Activated B cell treated with CpG ODN at 0.5 μM for 24 hours (primary cell): ENCODE measurements at places on chromosomes 7 and 10. TPM values are rescaled to one million over a fixed set of nuclear protein-coding genes. Genes with fewer than 3 reads are reported as not detected.

- no peak for DNase-seq
Observed at GRCh38 chr10:103507235-103508191, 14.0 kb downstream of the NEURL1 start.

- no peak for DNase-seq
Observed at GRCh38 chr10:109823196-109823595, 100.1 kb downstream of the XPNPEP1 start.

- no peak for DNase-seq
Observed at GRCh38 chr7:94962661-94963060, 55.3 kb downstream of the PPP1R9A start.

DNA sequence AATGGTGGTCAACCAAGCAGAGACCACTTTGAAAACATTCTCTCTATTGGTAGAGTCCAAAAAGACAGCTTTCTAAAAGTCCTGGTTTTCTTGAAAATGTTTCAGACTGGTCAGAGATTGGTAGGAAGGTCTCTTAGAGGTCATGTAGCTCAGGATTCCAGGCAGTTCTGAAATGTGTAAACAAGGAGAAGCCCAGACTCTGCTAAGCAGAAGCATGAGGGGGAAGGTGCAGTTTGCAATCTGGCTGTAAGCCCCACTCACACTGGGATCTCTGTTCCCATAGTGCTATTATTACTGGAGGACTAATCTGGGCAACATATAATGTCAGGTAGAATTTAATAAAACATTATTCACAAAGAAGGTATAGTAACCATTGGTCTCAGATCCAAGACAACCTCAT, 101.1 kb downstream of the MAGI2 start:
- DNase-seq, result no peak

DNA sequence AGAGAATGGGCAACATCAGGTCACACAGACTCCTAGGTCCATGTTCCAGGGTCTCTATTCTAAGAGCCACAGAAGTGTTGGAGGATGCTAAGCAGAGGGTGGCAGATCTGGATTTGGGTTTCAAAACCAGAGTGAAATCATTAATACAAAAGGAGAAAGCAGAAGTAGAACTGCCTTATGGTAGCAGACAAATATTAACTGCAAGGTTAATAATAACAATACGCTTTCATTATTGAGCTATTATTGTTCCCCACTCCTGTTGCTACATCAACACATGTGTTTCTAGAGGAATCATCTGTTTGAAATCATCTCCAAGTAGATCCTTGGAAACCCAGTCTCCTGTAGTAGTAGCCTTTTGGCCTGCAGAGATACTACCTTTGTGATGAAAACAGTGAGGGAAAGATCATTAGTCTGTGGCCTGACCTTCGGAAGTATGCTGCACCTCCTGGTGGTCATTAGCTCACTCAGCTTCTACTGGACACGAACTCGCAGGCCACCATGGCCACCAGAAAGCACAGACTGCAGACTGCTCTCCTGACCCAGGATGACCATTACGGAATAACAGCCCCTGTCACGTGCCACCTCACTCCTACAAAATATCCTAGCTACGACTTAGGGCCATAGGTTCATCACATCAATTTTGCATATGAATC, 84.6 kb downstream of the XPNPEP1 start:
- no peak for DNase-seq

DNA sequence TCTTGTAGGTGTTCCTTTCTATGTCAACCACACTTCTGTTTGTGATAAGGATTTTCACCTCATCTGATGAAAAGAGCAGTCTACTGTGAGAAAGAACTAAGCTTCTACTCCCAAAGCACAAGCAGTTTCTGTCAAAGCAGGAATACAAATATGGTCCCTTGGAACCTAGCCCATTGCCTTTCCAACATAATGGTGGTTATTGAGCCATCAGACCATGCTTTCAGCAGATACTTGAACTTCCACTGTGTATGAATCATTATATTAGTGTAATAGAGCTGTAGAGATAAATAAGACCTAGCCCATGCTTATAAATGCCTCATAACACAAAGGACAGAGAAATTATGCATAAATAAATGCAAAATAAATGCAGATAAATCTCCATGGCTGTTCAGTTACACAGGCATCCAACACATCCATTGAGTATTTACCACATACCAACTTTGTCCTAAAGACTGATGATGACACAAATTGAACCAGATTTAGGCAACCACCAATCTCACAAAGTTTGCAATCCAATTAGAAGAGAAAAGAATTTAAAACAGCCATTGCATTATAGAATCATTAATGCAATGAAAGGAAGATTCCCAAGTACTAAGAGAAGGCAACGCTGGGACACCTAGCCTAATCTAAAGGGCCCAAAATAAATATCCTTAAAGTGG, 729.4 kb upstream of the C7orf33 start:
- no peak for DNase-seq

- DNase-seq, result no peak
Observed at GRCh38 chr10:79025199-79025832, 43.5 kb upstream of the ZMIZ1 start.

DNA sequence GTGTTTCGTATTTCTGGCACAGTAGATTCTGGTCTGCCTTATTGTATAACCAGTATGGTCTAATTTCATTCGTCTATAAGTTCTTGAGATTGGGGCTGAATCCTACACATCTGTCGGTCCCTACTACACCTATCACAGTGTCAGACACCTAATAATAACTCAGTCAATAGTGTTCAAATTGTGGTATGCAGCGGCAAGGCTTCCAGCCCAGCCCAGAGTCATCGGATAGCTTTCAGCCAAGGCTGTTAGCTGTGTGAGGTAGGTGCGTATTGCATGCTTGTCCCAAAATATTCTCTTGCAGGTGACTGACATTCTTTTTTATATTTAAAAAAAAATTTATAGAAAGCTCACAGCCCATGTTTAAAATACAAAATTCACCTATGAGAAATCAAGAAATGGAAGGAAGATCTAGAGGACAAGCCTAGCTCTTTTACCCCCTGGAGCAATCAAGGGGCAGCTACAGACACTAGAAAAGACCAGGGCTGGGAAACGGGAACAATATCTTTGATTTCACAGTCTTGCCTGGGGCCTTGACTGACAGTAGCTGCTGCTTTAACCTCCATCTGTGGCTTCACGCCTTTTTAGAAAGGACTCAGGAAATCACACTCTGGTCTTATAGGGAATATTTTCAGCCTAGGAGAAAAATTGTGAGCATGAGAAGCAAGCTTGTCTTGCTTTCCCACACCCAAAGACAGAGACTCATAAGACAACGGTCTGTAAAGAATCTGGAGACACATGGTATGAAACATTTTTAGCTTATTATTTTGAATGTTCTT, 9.5 kb upstream of the ASB4 start:
- DNase-seq, result no peak

The PLPP4 gene
- total RNA-seq, result not detected in 2 replicates

The FZD8 gene
- total RNA-seq, result 0.17 and 0.22 TPM in 2 replicates

The AKR1B15 gene
- not detected in 2 replicates for total RNA-seq

The PTPN20 gene
- total RNA-seq, result 2.1 and 2.3 TPM in 2 replicates

The SPDYE11 gene
- not detected in 2 replicates for total RNA-seq

The ZSCAN21 gene
- total RNA-seq, result 10.6 and 11.3 TPM in 2 replicates

The ARHGEF35 gene
- 3.9 and 4.9 TPM in 2 replicates for total RNA-seq

The ANKRD61 gene
- not detected in 2 replicates for total RNA-seq

The GRK5 gene
- 19.9 and 21.3 TPM in 2 replicates for total RNA-seq
